H9 (cell line): ENCODE measurements at places on chromosomes 2 and 18.

GRCh38 chr2:7613831-7614230 lies 696.6 kb downstream of the RNF144A start:
- H3K27me3 ChIP-seq = no peaks in the 10 kb centered on the region
- peaks cover 4% of the 10 kb centered on the region; the same call in 1 of the 2 replicates for H3K4me1 ChIP-seq
- H3K27ac ChIP-seq = no peak overlapping the region

DNA sequence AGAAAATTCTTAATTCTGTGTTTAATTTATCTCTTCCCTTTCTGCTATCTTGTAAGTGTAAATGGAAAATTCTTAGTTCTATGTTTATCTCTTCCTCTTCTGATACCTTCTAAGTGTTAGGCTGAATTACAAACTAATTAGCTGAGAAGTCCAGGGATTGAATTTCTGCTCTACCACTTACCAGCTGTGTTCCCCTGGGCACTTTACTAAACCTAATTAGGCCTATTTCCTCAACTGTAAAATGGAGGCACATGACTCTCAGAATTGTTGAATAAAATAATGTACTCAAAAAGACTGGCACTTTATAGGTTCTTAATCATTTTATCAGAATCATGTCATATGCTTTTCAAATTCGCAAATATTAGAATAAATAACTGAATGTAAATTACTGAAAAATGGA lies 146.3 kb downstream of the MAP2 start:
- H3K4me3 ChIP-seq = no peak overlapping the region
- no peak overlapping the region for H3K27ac ChIP-seq
- H3K4me1 ChIP-seq = no peaks in the 10 kb centered on the region
- H3K36me3 ChIP-seq = no peaks in the 10 kb centered on the region
- no peaks in the 10 kb centered on the region for H3K27me3 ChIP-seq
- DNase-seq = no peak

GRCh38 chr2:74894272-74894981 lies 60.5 kb downstream of the HK2 start:
- peaks cover 54% of the 10 kb centered on the region for H3K36me3 ChIP-seq
- H3K4me3 ChIP-seq = no peak overlapping the region
- no peaks in the 10 kb centered on the region for H3K27me3 ChIP-seq
- H3K27ac ChIP-seq = no peak overlapping the region
- H3K4me1 ChIP-seq = no peaks in the 10 kb centered on the region
- DNase-seq = no peak

DNA sequence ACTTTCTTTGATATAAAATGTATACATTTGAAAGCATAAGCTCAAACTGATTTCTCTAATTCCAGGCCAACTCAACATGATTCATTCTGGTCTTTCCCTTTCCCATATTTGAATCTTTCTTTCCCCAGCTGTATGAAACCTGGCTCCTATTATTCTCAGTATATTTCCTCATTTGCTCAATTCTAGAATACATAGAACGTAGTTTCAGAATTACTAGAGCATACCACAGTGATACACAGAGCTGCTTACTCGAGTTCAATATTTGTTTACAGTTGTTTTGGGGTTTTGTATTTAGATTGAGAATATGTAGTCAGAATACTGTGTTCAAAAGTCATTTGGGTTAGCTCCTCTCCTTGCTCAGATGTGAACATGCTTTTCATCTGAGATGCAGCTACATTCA lies 43.0 kb downstream of the TNFRSF11A start:
- peaks cover 2% of the 10 kb centered on the region; the same call in 1 of the 2 replicates for H3K4me1 ChIP-seq
- no peak overlapping the region for H3K27ac ChIP-seq
- DNase-seq = no peak
- H3K36me3 ChIP-seq = peaks cover 15% of the 10 kb centered on the region
- no peak overlapping the region for H3K4me3 ChIP-seq
- no peaks in the 10 kb centered on the region for H3K27me3 ChIP-seq

- no peak for DNase-seq
- no peaks in the 10 kb centered on the region for H3K27me3 ChIP-seq
- peaks cover 25% of the 10 kb centered on the region for H3K36me3 ChIP-seq
- no peak overlapping the region for H3K4me3 ChIP-seq
These were observed 39.5 kb upstream of the TACR1 start for GRCh38 chr2:75238670-75239330.

DNA sequence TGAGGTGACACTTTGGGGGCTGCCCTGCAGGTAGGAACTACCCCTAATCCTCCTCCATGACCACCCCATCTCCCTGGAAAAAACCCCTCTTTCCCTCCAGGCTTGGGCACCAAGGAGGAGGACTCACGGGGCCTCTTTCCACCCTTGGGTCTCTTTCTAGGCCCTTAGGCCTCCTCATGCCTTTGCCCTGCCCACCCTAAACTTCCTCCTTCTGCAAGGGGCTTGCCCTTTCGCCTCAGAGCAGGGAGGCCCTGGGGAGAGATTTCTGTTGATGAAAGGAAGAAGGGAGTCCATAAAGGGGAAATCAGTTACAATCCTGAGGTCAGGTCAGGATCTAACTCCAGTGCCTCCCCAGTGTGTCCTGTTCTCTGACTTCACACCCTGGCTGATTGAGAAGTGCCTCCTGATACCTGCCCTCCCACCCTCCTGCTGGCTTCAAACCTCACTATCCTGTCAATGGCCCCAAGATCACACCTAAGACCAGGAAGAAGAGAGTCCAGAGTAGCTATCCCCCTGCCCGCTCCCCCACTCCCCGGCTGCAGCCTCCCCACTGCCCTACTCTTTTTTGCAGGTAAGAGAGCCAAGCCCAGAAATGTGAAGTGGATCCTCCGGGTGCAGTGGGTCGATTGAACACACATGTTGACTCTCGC lies 16.7 kb upstream of the TNS1 start:
- H3K36me3 ChIP-seq = no peaks in the 10 kb centered on the region
- no peak overlapping the region for H3K4me3 ChIP-seq
- H3K4me1 ChIP-seq = no peaks in the 10 kb centered on the region; the same call in 1 of the 2 replicates
- no peaks in the 10 kb centered on the region for H3K27me3 ChIP-seq

DNA sequence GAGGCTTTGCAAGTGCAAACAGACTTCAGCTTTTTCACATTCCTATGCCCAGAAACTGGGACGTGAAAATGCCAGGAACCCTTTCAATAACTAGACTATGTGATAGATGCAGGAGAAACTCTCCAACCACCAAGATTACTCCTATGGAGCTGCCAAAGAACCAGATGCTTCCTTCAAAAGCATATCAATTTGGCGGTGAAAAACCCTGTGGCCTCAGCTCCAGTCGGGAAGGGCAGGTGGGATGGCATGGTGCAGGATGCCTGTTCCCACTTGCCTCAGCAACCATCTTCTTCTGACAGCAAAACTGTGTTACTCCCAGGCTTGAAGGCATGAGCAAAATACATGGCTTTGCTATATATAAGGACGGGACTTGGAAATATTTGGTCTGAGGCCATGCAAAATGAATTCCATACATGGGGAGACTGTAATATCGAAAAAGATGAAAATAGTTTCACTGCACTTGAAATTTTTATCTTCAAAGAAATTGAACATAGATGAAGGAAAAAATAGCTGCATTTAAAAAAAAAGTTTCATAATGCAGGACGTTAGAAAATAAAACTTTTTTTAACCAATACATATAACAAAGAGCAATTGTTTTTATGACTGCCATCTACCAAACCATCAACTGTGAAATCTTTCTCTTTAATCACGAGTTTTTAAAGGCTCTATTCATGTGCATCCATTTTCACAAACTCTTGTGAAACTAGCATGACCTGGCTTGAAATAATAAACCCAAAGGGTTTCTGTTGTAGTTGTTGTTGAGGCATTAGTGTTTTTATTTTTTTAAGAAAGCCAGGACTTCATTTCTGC lies 99.1 kb downstream of the AFF3 start:
- no peaks in the 10 kb centered on the region for H3K27me3 ChIP-seq
- no peak overlapping the region for H3K4me3 ChIP-seq
- no peak overlapping the region for H3K27ac ChIP-seq
- H3K36me3 ChIP-seq = no peaks in the 10 kb centered on the region; the same call in 2 of the 3 replicates
- no peak for DNase-seq

DNA sequence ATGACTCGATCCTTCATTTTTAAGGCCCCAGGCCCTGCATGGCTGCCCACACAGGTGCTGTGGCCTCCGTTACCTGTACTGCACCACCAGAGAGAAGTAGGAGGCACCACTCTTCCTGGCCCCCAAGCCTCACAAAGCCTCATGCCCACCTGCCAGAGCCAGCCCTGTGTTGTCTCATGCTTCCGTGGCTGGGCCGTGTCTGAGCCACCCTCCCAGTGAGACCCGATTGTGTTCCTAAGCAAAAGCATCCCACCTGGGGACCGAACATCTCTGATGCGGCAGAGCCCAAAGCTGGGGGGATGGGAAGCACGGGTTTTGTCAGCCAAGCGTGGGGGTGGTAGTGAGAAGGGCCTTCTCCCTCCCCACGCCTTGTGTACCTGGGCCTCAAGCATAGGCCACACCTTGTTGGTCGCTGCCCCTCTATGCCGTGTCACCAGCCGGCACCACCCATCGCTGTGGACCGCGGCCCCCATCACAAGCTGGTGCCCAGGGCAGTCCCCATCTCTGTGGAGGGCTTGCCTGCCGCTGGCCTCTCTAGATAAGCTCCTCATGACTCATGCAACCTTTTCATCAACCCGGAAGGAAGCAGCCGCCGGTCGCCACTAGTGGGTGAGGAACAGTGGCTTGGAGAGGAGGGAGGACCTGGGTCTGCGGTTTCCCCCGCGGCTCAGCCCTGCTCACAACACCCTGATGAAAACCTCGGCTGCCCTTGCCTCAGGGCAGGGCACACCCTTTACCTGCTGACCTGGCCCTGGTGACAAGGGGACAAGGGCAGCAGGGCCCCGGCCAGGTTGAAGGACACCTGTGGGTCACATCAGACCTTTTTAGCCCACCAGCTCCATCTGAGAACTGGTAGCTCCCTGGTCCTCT lies 2.7 kb upstream of the RNPEPL1 start:
- H3K27ac ChIP-seq = no peak overlapping the region
- no peak overlapping the region for H3K4me3 ChIP-seq
- peaks cover 2% of the 10 kb centered on the region; the same call in 1 of the 2 replicates for H3K4me1 ChIP-seq
- peak; percentile 22 for DNase-seq
- peaks cover 2% of the 10 kb centered on the region; the same call in 1 of the 3 replicates for H3K36me3 ChIP-seq

DNA sequence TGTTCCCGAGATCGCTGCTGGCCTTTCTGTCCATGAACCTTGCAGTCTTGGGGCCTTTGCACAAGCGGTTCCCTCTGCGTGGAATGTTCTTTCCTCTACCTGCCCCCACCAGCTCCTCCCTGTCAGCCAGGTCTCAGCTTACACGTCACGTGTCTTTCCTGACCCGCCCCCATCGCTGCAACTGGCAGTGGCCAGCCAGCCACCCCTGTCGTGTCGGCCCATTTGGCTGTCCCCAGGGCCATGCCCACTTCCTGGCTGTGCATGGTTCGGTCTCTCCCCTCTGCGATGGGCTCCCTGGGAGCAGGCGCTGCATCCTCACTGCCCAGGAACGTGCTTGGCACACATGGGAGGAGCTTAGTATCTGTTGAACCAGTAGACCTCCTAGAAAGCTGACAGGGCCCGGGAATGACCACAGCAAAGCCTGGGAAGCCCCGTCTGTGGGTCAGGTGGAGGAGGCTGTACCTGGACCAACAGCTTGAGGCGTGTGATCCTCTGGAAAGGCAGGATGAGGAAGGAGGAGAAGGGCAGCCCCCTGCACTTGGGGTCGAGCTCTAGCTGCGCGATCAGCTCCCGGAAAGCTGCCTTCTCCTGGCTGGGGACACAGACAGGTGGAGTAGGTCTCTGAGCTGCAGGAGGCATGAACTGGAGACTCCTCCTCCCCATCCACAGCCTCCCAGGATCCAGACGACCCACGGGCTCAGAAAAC lies 21.0 kb downstream of the SNORC start:
- no peak overlapping the region for H3K27ac ChIP-seq
- no peaks in the 10 kb centered on the region for H3K36me3 ChIP-seq
- no peaks in the 10 kb centered on the region; the same call in 1 of the 2 replicates for H3K4me1 ChIP-seq
- no peaks in the 10 kb centered on the region for H3K27me3 ChIP-seq

DNA sequence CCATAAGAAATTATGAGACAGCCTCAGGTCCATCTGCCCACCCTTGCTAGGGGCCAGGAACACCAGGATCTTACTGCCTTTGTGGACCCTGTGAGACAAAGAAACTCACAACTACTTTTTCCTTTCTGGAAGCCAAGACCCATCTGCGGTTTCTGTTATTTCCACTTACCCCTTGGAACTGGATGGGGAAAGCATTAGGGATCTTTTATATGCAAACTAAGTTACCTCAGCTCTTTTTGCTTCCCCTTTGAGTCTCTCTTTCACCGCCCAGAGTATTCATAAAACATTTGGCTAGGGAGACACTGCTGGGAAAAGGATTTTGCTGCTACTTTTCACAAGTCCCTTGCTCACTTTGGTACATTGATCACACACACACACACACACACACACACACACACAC lies 95.7 kb downstream of the ZNF385B start:
- H3K27me3 ChIP-seq = no peaks in the 10 kb centered on the region
- no peaks in the 10 kb centered on the region for H3K4me1 ChIP-seq
- no peak overlapping the region for H3K4me3 ChIP-seq
- DNase-seq = no peak
- H3K27ac ChIP-seq = no peak overlapping the region
- 0 out of 2 replicates have a peak, but pooled peaks cover 2% of the 10 kb centered on the region for H3K36me3 ChIP-seq

- H3K27ac ChIP-seq = no peak overlapping the region
- H3K4me1 ChIP-seq = no peaks in the 10 kb centered on the region
- peaks cover 5% of the 10 kb centered on the region; the same call in 1 of the 2 replicates for H3K36me3 ChIP-seq
These were observed 73.7 kb upstream of the COPS8 start for GRCh38 chr2:237012004-237012403.
